ENCODE measurements at places on chromosomes 7 and 10.

DNA sequence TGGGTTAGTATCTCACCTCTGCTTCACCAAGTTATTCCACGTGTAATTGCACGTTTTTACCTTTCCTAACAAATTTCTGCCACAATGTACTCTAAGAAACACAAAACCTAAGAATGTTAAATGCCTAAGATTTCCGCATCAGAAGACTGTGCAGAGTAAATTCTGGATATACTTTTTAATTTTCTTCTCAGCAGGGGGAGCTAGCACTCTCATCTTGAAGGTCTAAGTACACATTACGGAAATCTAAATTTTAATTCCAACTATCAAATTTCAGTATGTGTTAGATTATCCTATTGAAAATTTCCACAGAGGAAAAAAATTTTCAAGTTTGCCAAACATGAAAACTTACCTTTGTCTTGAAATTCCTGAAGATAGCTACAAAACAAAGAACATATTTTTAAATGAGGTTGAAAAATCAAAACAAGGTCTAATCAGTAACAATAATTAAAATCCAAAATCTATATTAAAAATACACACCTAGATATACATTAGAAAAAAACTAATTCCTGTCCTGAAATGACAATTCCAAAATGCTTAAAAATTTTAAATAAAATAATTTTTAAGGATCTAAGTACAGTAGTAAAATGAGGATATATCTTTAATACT, 10.5 kb downstream of the SKAP2 start:
- DNase-seq = peak; percentile 34

DNA sequence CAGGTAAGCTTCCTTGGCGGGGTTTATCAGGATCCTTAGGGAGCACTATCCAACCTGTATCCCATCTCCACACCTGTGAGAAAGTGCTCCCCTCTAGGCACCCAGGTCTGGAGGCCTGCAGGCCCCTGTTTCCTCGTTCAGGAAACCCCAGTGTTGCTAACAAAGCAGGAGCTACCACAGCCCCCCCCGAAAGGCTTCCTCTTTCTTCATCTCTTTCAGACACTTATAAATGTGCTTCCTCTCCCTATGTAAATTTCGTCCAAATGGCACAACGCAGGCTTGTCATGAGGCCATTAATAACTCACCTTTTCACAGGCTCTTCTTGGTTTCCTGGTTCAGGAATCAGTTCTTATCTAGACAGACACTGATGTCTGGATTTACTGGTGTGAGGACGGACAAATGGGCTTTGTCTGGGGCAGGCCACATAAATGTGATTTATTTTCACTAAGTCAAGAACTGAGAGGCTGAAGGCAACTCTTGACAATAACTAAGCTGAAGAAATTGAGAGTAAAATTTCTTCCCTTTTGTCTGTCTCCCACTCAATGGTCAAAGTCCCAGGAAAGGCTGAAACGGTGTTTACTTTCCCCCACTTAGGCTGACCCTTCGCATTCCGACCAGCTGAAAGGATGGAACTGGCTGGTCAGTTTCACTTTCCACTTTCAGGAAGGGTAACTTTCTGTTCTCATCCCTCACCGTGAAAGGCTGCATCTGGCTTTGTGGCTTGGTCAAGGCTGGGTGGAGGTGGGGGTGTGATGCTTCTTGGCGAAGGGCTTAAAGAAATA, 46.8 kb downstream of the PIK3AP1 start:
- no peak for DNase-seq

- no peak for DNase-seq
These were observed 15.9 kb upstream of the ADCK2 start for GRCh38 chr7:140656548-140657515.

- no peak for DNase-seq
These were observed 10.1 kb downstream of the AQP1 start for GRCh38 chr7:30921540-30922401.

- DNase-seq = no peak
These were observed 1043.5 kb downstream of the GATA3 start for GRCh38 chr10:9097991-9098306.

DNA sequence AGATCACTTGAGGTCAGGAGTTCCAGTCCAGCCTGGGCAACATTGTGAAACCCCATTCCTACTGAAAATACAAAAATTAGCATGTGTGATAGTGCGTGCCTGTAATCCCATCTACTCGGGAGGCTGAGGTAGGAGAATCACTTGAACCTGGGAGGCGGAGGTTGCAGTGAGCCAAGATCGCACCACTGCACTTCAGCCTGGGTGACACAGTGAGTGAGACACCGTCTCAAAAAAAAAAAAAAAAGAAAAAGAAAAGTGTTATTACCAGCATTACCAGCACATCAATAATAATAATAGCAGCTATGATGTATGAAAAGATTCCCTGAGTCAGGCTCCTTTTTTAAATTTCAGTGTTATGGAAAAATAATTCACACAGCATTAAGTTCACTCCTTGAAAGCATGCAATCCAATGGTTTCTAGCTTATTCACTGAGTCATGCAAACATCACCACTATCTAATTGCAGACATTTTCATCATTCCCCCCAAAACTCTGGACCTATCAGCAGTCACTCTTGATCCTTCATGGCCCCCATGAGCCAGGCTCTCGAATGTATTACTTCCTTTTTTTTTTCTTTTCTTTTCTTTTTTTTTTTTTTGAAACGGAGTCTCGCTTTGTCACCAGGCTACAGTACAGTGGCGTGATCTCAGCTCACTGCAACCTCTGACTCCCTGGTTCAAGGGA, 228.4 kb downstream of the FANK1 start:
- DNase-seq = no peak

- no peak for DNase-seq
These were observed 26.1 kb downstream of the IL15RA start for GRCh38 chr10:5951167-5951711.
